ENCODE measurements at places on chromosomes 4 and X.

GRCh38 chr4:113981591-113981990 is 2.1 kb upstream of the ARSJ start:
- DNase-seq = no peak

DNA sequence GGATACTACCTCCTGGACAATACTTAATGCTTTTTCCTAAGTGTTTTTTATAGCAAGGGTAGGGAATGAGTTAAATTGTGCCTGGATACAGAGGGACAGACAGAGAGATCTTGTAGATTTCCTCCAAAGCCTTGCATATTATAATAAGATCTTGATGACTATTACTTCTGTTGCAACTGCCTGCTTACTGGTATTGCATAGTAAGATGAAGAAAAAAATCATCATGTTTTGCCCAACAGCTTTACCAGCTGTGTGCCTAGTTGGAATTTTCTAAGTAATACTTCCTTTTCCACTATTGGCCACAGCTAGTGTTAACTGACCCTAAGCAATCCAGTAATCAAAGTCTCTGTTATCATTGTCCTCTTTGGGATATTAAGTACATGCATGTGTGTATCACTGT is 139.0 kb downstream of the DCK start:
- DNase-seq = no peak

DNA sequence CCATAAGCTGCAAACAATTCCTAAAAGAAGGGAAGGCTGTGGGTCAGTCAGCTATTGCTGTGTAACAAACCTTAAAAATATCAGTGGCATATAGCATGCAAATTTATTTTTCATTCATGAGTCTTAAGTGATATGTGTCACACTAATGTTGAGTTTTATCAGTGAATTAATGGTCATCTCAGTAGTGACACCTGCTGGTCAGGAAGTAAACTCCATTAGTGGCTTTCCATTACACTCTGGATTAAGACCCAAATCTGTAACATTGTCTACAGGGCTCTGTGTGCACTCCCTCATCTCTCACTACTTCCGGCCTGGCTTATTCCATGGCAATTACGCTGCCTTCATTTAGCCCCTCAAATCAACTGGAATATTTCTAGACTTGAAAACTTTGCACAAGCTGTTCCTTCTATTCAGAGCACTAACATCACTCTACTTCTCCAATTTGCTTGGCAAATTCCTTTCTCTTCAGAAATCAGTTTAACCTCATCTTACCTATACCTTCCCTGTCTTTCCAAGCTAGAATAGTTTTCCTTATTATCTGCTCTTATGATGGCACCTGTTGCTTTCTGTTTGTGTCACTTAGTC is 217.3 kb upstream of the TAPT1 start:
- no peak for DNase-seq

DNA sequence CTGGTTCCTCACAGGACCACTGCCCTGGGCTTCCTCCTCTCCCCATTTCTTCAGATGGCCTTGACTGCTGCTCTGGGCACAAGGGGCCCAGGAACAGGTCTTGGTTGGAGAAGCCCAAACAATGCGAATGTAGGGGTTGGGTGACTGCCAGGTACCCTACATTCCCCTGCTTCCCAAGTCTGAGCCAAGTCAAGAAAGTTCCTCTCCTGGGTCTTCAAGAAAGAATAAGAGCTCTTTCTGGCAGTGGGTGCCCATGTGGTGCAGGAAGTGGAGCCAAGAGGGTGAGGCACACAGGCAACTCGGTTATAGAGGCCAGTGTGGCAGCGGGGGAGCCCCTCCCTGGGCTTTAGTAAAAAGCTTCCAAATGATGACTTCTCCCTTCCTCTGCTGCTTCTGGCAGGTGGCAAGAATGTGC is 2.7 kb downstream of the SLC34A2 start:
- DNase-seq = no peak

GRCh38 chrX:67787196-67787595 is 243.4 kb downstream of the AR start:
- no peak for DNase-seq

DNA sequence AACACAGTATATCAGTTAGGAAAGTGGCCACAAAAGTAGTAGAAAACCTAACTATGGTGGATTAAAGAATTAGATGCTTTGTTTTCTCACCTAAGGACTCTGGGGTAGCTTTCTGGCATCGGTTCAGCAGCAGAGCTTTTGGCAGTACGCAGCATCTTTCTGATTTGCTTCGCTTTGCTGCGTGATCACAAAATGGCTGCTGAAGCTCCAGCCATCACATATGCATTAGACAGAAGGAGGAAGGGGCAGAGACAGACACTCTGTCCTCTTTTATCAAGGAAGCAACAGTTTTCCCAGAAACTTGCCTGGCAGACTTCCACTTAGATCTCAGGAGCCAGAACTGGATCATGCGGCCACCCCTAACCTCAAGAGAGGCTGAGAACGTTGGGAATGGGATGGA is 15.1 kb downstream of the TREX2 start:
- DNase-seq = no peak

GRCh38 chr4:76984127-76984526 is 34.6 kb downstream of the SEPTIN11 start:
- no peak for DNase-seq

DNA sequence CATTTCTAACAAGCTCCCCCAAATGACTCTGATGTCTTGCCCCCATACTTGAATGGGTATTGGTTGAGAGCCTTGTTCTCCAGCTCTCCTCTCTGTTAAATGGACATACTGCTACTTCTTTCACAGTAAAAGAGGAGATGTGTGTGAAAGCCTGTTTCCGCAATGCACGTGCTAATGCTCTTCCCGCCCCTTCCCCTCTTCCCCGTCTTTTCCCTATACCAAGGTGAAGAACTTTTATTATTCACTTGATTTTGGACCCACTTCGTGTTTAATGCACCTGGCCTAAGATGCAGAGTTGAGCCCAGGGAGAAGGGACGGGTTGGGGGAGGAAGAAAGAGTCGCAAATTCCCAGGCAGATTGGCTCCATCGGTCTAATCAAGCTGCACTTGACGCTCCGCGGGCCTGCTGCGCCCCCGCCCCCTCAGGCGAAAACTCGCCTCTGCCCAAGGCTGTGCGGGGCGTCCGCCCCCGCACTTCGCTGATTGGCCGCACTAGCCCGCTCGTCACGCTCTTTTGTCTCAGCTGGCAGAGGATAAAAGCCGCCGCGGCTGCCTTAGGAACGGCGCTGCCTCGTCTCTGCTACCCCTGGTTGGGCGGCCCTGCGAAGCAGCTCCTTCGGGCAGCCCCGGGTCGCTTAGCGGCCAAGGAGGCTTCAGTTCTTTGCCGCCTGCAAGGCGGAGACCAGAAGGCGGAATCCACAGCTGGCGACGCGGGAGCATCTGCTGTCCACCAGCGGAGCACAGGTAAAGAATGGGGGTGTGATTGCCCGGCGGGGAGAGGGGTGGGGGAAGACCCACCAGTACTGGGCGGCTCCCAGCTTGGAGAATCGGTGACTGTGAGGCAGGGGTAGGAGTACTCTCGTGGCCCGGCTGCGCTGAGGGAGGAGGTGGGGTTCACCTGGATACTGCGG is at the start of gene ZCCHC12:
TSS of gene ZCCHC12 (plus strand) at position 562 of the 910 bp plus-strand sequence. CDS start 1,421 bp downstream, outside the sequence.
- no peak for DNase-seq

DNA sequence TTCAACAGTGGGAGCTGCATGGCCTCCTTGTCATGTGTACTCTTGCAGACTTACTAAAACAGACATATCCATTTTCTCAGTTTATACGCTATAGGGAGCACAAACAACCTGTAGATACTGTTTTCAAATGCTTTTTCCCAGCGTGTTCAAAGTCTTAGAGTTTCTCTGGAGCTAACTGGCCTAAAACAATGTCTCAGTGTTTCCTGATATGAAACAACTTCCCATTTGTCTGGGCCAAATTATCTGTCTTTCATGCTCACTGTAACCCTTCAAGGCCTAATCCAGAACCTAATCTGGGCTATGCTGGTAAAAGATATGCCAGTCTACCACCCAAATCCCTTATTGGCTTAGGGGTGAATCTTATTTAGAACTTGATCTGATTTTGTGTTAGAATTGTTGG is 38.8 kb downstream of the RAB40A start:
- DNase-seq = no peak
